Hindlimb muscle (tissue), 1 donor: ENCODE measurements at places on chromosomes 7 and 10. TPM values are rescaled to one million over a fixed set of nuclear protein-coding genes. Genes with fewer than 3 reads are reported as not detected.

The SHTN1 gene
- 7.0 TPM for polyA plus RNA-seq

The AOAH gene
- polyA plus RNA-seq, result 4.5 TPM

The PON1 gene
- polyA plus RNA-seq, result 0.46 TPM

The SLC29A4 gene
- polyA plus RNA-seq, result 37.4 TPM

The PBLD gene
- polyA plus RNA-seq, result 6.8 TPM

The FAM180A gene
- not detected for polyA plus RNA-seq

The NUDCD3 gene
- polyA plus RNA-seq, result 84.1 TPM

The CCDC172 gene
- not detected for polyA plus RNA-seq

The SEPTIN7 gene
- 323 TPM for polyA plus RNA-seq

The CALHM1 gene
- polyA plus RNA-seq, result 0.06 TPM

The NRG3 gene
- 0.19 TPM for polyA plus RNA-seq

The ZNF862 gene
- polyA plus RNA-seq, result 10.9 TPM

The EPO gene
- polyA plus RNA-seq, result not detected

GRCh38 chr7:8762803-8763202 lies 329.4 kb downstream of the NXPH1 start:
- DNase-seq, result no peak

- DNase-seq, result no peak
Measured at GRCh38 chr10:43202224-43202656, 64.0 kb downstream of the CSGALNACT2 start.

- DNase-seq, result no peak
Measured at GRCh38 chr10:69242852-69243212, 22.7 kb downstream of the HKDC1 start.

DNA sequence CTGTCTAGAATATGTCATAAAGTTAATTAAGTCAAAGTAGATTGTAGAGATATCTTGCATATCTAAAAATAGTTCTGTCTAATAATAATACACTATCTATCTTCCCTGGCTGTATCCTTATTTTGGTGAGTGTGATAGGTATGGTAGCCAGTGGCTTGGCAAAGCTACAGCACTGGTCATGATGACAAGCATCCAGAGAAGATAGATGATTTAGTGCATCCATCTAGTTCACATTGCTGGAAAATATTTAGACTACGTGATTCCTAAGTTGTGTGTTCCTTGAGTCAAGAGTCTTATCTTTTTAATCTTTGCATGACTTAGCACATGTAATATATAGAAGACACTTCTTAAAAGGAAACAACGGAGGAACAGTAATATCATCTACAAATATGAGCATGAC lies 711.2 kb upstream of the KCND2 start:
- DNase-seq, result no peak

- DNase-seq, result no peak
Measured at GRCh38 chr7:41188163-41189130, 514.4 kb downstream of the INHBA start.

DNA sequence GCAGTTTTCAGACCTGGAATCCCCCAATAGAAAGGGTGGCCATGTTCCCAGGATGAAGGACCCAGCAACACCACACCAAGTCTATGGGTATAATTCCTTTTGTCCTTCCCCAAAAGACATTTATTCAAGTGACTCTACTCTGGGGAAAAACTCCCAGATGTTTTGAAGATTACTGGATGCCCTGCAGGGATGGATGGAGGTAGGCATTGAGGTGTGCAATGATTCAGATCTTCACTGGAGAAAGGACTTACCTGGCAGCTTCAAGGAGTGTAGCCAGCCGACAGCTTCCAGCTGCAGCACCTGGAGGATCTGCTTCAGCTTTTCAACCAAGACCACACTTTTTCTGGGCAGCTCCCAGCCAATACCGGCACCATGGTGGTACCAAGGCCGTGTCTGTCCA lies 172.0 kb downstream of the BAMBI start:
- no peak for DNase-seq

GRCh38 chr7:123143252-123144006 lies 56.3 kb downstream of the SLC13A1 start:
- DNase-seq, result no peak

GRCh38 chr10:3537518-3537917 lies 247.5 kb downstream of the KLF6 start:
- DNase-seq, result no peak

DNA sequence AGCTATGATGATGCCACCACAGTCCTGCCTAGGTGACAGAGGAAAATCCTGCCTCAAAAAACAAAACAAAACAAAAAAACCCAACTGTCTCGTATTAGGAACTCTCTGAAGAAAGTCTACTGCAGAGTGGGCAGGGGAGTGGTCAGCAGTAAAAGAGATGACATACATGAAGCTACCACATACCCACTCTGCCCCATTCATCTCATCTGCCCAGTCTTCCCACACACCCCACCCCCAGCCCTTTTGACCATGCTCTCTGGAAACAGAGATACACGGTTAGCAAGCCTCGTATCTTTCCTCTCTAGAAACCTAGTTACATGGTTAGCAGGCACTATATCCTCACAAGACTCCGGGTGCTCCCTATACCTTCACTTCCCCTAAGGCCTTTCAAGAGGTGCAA lies 8.3 kb downstream of the SLC37A3 start:
- DNase-seq, result no peak

DNA sequence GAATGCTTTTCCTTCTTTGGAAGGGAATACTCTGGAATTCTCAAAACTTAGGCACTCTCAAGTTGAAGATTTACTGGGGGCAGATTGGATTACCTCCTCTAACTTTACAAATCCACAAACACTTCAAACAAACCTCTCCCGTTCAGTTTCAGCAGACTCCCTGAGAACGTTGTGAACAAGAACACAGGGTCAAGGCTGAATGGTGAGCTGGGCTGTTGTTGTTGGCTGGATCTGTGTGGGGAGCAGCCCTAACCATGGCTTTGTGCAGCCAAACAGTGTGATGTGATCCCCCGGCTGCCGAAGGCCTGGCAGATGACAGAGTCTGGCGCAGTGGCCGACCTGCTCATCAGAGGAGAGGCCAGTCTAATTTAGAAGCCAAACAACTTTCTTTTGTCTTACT lies 93.1 kb downstream of the BMPER start:
- DNase-seq, result no peak

- DNase-seq, result peak; percentile 37
Measured at GRCh38 chr7:42876182-42877068, 35.4 kb downstream of the C7orf25 start.

DNA sequence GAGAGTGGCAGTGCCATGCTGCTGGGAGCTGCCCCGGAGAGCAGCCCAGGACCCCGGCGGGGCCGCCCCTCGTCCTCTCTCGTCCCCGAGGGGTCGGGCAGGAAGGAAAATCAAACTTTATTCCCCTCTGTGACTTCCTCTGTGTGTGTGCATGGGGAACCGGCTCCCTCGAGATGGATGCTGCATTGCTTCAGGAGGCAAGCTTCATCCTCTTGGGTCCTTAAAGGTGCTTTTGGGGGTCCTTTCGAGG lies 726 bp downstream of the MCU start:
- no peak for DNase-seq

- DNase-seq, result no peak
Measured at GRCh38 chr10:99536338-99537085, 3.8 kb downstream of the NKX2-3 start.

DNA sequence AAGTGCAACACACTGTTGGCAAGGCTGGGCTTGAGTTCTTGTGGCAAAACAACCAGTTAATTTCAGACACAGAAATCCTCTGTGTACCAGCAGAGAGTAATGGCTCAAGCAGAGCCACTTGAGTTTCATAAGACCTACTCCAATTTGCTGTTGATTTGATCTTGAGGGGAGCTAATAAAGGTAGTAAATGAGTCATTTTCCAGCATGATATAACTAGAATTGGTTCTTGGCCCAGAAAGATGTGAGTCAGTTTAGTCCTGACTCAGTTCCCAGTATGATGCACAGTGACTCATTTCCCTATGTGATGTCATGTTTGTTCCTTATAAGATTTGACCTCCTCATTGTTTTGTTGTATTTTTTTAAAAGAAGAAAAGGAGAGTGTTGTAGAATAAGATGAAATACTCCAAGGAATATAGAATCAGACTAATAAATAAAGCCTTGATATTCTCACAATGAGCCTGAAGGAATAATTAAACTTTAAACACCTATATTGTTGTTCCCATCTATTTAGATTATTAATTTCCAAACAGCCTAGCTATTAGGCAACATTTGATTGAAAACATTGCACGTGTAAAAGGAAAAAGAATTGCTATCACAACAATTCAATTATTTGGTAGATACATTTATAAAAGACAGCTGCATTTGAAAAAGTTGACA lies 186.2 kb downstream of the REEP3 start:
- peak; percentile 81 for DNase-seq

GRCh38 chr10:33095867-33096815 lies 138.1 kb upstream of the ITGB1 start:
- no peak for DNase-seq

GRCh38 chr10:58625070-58625469 lies 112.4 kb downstream of the BICC1 start:
- DNase-seq, result peak; percentile 58

DNA sequence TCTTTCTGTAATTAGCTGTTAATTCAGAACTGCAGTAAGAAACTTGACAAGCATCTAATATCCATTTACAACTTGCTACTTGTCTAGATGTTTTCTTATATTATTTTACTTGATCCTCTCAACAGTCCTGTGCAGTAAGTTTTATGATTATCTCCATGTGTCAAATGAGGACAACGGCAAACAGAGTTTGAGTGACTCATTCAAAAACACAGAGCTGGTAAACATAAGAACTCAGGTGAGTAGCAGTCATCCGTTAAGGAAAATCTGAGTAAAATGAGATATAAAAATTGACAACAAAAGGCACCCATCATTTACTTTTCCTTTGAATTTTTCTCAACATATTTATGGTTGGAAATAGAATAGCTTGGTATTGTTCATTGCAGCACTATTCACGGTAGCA lies 19.0 kb upstream of the TARP start:
- no peak for DNase-seq

DNA sequence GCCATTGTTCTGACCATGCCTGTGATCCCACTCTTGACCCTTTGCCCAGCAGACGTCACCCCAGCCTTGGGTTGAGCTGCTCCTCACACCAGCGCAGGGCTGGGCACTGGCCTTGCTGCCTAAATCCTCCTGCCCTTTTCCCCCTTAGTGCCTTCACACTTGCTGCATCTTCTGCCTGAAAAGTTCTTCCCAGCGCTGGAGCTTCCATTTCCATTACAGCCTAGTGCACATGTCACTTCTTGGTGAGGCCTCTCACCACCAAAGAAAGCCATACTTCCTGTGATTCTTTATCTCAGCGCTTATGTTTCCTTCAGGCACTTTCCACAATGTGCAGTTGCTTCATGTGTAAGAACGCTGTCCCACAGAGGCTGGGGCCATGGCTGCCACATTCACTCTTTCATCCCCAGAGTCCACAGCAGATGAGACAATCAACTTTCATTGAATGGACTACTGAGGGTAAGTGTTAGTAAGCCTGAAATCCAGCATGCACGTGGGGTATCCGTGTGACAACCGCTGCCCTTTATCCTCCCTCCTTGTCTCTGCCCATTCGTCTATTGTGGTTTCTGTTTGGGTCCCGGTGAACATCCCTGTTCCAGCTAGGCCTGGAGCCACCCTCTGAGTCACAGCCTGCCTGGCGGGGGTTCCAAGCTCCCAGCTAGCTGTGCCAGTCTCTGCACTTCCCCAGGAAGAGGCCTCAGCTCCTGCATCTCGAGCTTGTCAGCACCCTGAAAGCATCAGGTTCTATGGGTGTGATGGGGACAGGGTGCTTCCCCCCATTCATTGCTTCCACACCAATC lies 37.3 kb downstream of the ADRA2A start:
- DNase-seq, result no peak

DNA sequence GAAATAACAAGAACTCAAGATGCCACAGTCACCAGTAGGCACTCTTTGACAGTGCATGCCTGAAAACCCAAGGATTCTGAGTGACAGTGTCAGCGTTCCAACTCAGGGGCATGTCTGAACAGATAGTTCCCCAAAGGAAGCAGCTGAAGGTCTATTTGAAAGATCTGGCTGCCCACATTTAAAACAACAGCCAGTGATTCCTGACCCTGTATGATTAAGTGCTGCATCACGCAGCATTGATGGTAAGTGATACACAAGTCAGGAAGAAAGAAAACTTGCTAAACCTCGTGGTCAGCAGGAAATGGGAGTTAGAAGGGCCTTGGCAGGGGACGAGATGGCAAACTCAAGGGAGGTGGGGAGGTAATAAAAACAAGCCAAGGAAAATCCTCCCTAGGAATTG lies 1013.1 kb downstream of the TYW1 start:
- no peak for DNase-seq

DNA sequence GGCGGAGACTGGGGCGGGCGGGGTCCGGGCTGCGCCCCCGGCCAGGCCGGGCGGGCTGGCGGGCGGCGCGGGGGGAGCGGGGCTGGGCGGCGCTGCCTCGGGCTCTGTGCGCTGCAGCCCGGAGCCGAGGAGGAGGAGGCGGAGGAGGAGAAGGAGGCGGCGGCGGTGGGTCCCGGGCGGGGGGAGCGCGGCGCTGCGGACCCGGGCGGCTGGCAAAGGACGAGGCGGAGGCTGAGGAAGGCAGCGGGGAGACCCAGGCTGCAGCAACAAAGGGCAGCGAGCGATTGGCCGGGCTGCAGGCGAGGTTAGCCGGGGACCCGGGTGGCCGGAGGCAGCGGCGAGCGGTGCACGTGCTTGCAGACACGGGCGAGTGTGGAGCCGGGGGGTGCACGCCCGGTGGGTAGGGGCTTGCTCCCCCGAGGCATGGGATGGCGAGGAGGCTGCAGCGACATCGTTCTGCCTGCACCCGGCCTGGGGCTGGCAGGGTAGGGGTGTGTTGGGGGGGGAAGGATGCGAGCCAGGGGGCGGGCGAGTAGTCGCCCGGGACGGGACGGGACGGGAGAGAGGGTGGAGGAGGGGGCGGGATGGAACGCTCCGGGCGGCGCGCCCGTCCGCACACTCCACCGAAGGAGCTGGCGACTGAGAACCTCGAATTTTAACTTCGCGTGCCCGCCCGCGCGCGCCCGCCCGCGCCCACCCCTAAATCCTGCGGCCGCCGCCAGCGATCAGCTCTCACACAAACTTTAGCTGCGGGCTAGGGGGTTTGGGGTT lies 844 bp upstream of the KAT6B start:
- DNase-seq, result no peak

- peak; percentile 70 for DNase-seq
Measured at GRCh38 chr7:34191162-34191561, 285.8 kb downstream of the BMPER start.

DNA sequence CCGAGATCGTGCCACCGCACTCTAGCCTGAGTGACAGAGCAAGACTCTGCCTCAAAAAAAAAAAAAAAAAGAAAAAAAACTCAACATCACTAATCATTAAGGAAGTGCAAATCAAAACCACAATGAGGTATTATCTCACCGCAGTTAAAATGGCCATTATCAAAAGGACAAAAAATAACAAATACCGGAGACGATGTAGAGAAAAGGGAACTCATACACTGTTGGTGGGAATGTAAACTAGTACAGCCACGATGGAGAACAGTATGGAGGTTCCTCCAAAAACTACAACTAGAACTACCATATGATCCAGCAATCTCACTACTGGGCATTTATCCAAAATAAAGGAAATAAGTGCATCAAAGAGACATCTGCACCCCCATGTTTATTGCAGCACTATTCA lies 24.3 kb downstream of the GRK5 start:
- no peak for DNase-seq

GRCh38 chr10:21751341-21752310 lies 217.6 kb downstream of the MLLT10 start:
- DNase-seq, result no peak

- no peak for DNase-seq
Measured at GRCh38 chr10:13636776-13637175, 50.0 kb downstream of the PRPF18 start.
